ENCODE measurements at places on chromosomes 16 and 17. TPM values are rescaled to one million over a fixed set of nuclear protein-coding genes. Genes with fewer than 3 reads are reported as not detected.

RGS9 gene
- 4.0 TPM for total RNA-seq

GRCh38 chr16:86952769-86953168, 364.4 kb downstream of the C16orf95 start:
- DNase-seq = no peak

- DNase-seq = no peak
These were observed 1.6 kb upstream of the PPP1R9B start for GRCh38 chr17:50151937-50152547.

DNA sequence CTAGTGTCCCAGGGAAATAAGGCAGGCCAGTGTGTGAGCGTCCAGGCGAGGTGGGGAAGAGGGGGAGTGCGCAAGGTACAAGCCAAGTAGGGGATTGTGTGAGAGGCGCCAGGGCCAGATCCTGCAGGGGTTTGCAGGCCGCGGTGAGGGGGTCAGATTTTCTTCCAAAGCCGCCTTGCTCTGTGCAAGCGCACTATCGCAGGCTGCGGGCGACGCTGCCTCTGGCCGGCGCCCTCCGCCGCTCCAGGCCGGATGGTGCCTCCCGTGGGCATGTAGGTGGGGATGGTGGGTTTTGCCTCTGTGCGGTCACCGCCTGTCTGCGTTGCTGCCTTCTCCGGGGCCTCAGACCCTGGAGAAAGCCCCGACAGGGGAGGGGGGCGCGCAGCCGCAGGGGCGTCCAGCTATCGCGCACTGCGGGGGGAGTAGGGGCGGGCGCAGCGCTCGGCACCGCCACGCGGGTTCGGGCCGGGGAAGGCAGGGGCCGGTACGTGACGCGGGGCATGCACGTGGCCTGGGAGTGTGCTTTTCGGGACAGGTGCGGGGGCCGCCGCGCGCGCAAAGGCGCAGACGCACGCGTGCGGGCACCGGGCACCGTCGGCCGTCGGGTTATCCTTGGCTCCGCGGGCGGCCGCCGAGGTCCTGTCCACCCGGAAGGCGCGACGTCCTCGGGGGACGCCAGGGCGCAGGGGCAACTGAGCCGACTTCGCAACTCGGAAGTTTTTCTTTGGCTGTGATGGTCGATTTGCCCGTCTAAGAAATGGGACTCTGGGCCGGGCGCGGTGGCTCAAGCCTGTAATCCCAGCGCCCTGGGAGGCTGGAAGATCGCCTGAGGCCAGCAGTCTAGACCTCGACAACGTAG, 1.1 kb upstream of the HAPSTR1 start:
- no peak for DNase-seq

- peak; percentile 44 for DNase-seq
These were observed 45.6 kb upstream of the HOXB9 start for GRCh38 chr17:48671697-48672171.

UNC119 gene
- total RNA-seq = 27.8 TPM

DNA sequence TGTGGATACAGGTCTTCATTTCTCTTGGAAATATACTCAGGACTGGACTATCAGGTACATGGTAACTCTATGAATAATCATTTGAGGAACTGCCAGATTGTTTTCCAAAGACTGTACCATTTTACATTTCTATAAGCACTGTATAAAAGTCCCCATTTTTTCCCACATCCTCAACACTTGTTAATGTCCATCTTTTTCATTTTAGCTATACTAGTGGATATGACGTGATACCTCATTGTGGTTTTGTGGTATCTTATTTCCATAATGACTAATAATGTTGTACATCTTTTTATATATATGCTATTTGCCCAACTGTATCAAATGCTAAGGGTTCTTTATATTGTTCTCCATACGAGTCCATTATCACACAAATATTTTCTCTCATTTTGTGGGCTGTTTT, 22.9 kb downstream of the NUP88 start:
- no peak for DNase-seq

DNA sequence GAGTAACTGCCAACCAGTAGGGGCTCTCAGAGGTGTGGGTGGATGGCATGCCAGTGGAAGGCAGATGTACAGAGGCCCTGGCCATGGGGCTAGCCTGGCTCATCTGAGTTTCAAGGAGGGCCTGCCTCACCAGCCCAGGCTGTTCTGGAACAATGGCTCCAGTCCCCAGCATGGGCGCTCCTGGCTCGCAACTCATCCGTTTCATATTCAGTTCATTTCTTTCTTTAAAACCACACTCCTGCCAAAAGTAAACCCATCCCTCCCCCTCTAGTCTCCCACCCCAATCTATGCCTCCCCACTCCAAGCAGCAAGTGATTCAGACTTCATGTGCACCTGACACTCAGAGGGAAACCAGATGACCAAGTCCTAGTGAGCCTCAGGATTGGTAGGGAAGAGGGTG, 2.4 kb downstream of the CCL13 start:
- no peak for DNase-seq
